ENCODE measurements at places on chromosomes 16 and 17.
A peak's percentile ranks its signal among the peaks of the same experiment; 100 is the strongest.

- no peak overlapping the region for H3K27ac ChIP-seq
- H3K4me1 ChIP-seq = no peaks in the 10 kb centered on the region
- H3K4me3 ChIP-seq = no peak overlapping the region
- no peak for DNase-seq
Measured at GRCh38 chr17:40992666-40993065, 1.3 kb downstream of the KRTAP3-3 start.

- H3K27ac ChIP-seq = no peak overlapping the region
- H3K4me3 ChIP-seq = no peak overlapping the region
- H3K4me1 ChIP-seq = no peaks in the 10 kb centered on the region
- no peaks in the 10 kb centered on the region for H3K36me3 ChIP-seq
Measured at GRCh38 chr17:64196601-64197000, 66.5 kb downstream of the TEX2 start.

- no peaks in the 10 kb centered on the region for H3K36me3 ChIP-seq
- H3K27me3 ChIP-seq = no peaks in the 10 kb centered on the region
- no peak overlapping the region for H3K27ac ChIP-seq
- H3K4me1 ChIP-seq = no peaks in the 10 kb centered on the region
- H3K4me3 ChIP-seq = no peak overlapping the region
Measured at GRCh38 chr16:85955566-85955965, 56.6 kb downstream of the IRF8 start.

DNA sequence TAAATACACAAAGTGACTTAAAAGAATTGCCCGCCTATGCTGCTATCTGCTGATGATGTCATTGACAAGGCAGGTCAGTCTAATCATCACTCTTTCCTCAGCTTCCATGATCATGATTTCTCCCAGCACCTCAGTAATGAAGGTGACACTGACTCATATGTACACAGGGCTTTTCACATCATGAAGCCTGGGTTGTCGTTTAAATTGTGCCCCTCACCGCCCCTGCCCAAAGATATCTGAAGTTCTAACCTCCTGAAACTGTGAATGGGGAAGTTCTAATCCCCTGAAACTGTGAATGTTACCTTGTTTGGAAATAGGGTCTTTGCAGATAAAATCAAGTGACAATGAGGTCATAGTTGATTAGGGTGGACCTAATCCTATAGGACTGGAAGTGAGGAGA is 17.4 kb upstream of the GPRC5C start:
- H3K4me3 ChIP-seq = no peak overlapping the region
- no peaks in the 10 kb centered on the region for H3K4me1 ChIP-seq
- no peak overlapping the region for H3K27ac ChIP-seq
- H3K27me3 ChIP-seq = no peaks in the 10 kb centered on the region

- no peak overlapping the region for H3K4me3 ChIP-seq
- H3K36me3 ChIP-seq = peaks cover 57% of the 10 kb centered on the region
- no peak for DNase-seq
- H3K27ac ChIP-seq = no peak overlapping the region
- no peaks in the 10 kb centered on the region for H3K4me1 ChIP-seq
Measured at GRCh38 chr17:64058621-64059020, 38.2 kb upstream of the ICAM2 start.

- H3K4me3 ChIP-seq = no peak overlapping the region
- no peaks in the 10 kb centered on the region for H3K27me3 ChIP-seq
- no peaks in the 10 kb centered on the region for H3K36me3 ChIP-seq
- no peak overlapping the region for H3K27ac ChIP-seq
- DNase-seq = no peak
- H3K4me1 ChIP-seq = peaks cover 4% of the 10 kb centered on the region
Measured at GRCh38 chr16:68436581-68436980, 11.7 kb downstream of the SMPD3 start.

DNA sequence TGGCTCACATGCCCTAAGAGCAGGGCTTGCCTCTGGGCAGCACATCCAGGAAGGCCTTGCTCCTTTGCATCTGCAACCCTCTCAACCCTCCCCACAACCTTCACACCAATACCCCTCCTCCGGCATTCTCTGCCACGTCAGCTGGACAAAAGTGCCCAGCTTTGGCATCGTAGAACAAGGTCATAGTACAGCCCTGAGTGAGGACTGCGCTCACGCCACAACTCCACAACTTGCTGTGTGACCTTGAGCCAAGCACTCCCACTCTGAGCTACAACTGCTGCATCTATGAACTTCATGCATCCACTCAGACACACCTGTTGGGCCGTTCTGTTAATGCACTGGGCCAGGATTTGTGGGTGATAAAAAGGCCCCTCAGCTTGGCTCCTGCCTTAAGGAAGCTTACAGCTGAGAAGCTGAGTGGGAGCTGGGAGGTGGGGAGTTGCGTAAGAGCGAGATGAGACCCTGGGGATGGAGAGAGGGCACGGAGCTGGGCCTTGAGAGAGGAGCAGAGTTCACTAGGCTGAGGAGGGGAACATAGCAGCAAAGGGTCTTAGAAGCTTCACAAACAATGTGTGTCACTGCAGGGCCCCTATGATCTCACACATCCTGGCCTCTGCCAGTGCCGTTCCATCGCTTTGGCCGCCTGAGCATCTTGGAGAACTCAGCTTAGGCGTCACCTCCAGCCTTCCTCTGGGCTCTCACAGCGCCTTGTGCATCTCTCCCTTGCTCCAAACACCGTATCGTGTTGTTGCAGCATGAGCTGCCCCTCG is 8.6 kb upstream of the MRC2 start:
- no peak for DNase-seq
- no peak overlapping the region for H3K27ac ChIP-seq
- H3K4me3 ChIP-seq = no peak overlapping the region
- no peaks in the 10 kb centered on the region for H3K27me3 ChIP-seq
- H3K4me1 ChIP-seq = no peaks in the 10 kb centered on the region
- H3K36me3 ChIP-seq = peaks cover 25% of the 10 kb centered on the region

DNA sequence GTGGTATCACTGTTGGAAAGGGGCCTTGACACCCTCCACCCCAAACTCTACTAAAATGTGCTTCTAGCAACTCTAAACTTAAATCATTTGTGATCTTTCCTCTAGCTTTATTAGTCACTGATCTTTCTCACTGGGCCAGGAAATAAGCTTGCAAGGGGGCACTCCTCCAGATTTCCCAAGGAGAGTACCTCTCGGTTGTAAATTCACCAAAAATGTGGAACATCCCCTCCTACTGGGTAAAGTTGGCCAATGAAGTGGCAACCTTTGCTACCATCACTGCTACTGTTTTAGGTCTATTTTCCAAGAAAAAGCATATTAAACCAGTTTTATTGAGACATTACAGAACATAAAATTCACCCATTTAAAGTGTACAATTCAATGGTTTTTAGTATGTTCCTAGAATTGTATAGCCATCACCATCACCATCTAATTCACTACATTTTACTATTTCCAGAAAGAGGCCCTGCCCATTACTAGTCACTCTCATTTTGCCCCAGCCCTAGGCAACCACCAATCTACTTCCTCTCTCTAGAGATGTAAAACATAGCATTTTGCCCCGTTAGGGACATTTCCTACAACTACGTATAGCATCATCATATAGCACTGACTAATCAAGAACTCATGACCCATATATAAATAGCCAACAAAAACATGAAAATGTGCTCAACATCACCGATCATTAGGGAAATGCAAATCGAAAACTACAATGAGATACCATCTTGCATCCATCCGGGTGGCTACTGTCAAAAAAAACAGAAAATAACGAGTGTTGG is 44.6 kb upstream of the ADCY9 start:
- no peak for DNase-seq
- H3K4me1 ChIP-seq = no peaks in the 10 kb centered on the region
- H3K36me3 ChIP-seq = no peaks in the 10 kb centered on the region
- no peaks in the 10 kb centered on the region for H3K27me3 ChIP-seq

GRCh38 chr17:16444258-16444886 is 29.0 kb downstream of the TRPV2 start:
- no peak overlapping the region for H3K27ac ChIP-seq
- peaks cover 52% of the 10 kb centered on the region for H3K36me3 ChIP-seq
- peaks cover 53% of the 10 kb centered on the region for H3K4me1 ChIP-seq
- H3K4me3 ChIP-seq = no peak overlapping the region
- no peak for DNase-seq
- no peaks in the 10 kb centered on the region for H3K27me3 ChIP-seq

DNA sequence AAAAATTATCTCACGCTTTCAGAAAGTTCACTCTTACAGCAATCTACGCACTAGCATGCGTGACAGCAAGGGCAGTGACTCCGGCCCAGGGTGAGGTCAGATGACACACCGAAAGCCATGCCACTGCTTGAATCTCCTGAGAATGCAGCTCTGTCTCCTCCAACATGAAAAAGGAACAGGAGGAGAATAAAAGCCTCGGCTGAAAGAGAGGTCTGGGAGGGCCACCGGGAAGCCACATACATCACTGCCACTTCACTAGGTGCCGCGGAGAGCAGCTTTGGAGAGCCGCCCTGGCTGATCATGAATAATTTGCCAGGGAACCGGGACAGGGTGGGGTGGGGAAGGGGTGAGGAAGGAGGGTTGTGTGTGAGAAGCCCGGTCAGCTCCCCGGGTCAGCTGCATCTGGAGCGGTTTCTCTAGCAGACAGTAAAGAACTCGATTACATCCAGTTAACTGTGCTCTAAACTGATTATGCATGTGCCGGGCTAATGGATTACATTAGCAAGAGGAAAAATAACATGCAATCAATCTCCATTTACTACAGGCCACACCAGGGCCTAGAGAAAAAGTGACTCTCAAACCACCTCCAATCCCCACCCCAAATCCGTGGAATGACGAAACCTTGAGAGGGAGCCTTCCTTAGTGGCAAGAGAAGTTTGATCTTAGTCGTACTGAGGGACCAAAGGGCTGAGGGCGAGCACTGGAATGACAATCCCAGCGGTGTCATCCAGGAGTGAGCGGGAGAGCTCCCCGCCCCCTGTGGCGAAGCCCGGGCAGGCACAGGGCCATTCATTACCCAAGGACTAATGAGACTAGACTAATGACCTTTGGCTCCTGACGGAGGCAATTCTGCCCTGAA is 100.3 kb downstream of the ZFHX3 start:
- H3K27me3 ChIP-seq = no peaks in the 10 kb centered on the region
- peaks cover 21% of the 10 kb centered on the region for H3K4me1 ChIP-seq
- DNase-seq = no peak
- H3K27ac ChIP-seq = peak overlapping the region; percentile 25
- H3K4me3 ChIP-seq = no peak overlapping the region

DNA sequence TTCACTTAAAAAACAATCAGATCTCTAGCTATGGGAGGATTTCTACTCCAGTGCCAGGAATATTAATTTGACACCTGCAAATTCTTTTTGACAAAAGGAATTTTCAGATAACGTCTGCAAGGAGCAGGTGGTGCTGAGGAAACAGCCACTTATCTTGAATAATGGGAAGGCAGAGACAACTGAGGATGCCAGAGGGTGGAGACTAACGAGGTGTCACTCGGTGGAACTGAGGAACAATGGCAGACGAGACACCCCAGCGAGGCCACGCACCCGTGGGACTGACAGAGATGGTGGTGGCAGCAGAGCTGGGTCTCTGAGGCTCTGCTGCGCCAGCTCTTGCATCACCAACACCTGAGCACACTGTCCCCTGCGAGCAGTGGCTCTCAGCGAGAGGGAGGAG is 42.2 kb downstream of the VAC14 start:
- H3K4me1 ChIP-seq = peaks cover 1% of the 10 kb centered on the region
- H3K36me3 ChIP-seq = peaks cover 28% of the 10 kb centered on the region
